Stimulated activated CD8-positive, alpha-beta memory T cell treated with anti-CD3 and anti-CD28 coated beads, Interleukin-7, amount 100 ng/mL, for 24 hours (primary cell): ENCODE measurements at places on chromosomes 1 and 21.

DNA sequence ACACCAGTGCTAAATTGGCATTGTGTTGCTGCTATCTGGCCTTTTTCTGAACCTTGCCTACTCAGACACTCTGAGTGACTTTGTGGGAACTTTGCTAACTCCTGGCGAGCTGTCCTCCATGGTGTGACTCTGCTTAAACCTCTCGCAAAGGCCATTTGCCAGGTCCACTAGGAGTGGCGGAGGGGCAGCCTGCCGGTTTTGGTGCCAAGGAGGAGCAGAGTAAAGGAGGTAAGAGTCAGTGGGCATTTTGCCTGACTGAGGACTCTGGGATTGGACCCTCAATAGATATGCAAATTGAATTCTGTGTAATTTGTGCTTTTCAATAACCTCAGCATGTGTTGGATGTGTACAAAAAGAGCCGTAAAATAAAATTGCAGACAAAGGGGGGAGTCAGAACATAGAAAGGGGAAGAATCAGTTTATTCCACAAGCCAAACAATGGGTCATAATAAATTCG is 386.6 kb upstream of the NFIA start:
- DNase-seq: no peak

DNA sequence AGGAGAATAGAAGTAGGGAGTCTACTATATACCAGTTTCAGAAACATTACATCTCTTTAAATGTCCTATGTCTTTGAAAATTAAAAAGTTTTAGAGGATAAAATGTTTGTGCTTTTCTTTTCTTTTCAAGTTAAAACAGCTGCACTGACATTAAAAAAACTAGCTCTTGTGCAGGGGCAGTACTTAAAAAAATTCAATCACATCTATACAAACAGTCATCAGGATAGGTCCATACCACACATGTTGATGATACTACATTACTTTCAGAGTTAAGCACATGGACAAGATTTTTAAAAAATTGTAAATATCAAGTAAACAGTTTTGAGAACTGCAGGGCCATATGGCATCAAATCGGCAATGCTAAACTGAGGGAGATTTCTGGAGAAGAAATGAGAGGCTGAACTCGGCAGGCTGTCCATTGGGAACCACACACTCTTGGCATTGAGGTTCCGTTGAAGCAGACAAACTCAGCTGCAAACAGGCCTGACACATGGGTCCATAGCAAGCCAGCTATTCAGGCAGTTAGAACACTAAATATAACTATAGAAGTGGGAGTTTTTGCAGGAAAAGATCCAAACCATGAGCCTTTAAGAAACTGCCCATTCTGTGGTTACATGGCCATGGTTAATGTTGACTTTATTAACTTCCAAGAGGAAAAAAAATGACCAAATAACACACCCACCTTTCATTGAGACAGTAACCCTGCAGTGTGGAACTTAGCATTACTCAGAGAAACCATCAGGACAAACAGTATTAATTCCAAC is 84.5 kb upstream of the BCL10 start:
- no peak for DNase-seq

GRCh38 chr1:204854286-204854685 is 16.4 kb upstream of the NFASC start:
- no peak for DNase-seq

GRCh38 chr1:156076609-156077429 is 5.4 kb downstream of the MEX3A start:
- DNase-seq: no peak

DNA sequence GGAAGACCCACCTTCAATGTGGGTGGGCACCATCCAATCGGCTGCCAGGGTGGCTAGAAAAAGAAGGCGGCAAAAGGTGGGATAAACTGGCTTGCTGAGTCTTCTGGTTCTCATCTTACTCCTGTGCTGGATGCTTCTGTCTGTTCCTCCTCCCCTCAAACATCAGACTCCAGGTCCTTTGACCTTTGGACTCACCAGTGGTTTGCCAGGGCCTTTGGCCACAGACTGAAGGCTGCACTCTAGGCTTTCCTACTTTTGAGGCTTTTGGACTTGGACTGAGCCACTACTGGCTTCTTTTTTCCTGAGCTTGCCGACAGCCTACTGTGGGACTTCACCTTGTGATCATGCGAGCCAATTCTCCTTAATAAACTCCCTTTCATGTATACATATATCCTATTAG is 55.9 kb downstream of the VCAM1 start:
- DNase-seq: no peak

DNA sequence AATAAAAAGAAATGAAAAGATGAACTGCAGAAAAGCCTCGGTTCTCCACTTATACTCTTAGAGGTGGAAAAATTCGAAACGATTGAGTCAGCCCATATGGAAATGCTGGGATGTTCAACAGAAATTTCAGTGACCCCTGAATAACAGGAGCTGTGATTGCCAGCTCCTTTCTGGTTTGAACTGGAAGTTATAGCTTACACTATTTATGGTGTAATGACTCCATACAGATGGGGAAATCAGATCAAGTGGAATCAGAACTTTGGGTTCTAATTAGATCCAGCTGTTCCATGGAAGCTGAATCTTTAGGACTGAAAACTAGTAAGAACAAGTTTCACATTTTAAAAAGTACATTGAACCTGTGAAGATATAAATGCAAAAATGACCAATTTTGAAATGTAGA is 569.3 kb upstream of the ZRANB2 start:
- DNase-seq: no peak

DNA sequence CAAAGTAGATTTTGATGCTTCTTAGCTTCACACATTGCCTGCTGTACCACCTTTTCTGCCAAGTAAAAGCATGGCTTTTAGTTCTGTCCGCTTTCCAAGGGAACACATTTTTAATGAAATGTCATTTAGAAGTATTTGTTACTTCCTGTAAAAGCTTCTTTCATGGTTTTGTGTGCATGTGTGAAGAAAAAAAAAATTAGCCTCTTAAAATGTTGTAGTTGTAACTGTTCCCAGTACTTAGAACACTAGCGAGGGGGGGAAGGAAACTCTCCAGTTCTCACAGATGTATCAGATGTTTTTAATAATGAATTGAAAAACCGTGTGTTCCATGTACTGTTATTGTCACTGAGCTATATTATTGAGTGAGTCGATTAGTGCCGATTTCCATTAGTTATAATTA is 568.3 kb upstream of the ADGRL2 start:
- no peak for DNase-seq

- no peak for DNase-seq
Measured at GRCh38 chr1:172494166-172494565, 38.8 kb upstream of the SUCO start.

DNA sequence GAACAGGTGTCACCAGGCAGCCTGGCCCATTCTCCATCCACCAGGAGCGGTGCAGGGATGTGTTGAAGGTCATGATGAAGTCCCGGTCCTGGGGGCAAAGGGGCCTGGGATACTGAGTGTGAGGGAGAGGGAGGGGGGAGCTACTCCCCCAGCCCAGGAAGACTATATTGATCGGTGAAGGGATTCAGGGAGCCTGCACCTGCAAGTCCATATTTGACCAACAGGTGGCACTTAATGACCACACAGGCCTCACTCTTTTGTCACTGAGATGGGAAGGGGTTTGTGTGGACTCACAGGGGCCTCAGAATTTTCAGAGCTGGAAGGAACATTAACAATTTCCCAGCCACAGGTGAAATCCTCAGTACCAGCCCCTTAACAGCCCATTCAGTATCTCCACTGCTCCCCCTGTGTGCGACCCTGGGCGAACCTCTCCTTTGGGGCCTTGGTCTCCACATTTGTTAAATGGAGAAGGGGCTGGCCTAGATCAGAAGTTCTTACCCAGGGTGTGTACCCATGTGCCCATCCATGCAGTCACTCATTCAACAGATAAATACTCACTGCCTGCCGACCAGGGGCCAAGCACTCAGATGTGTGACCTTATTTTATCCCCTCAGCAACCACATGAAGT is 55.6 kb downstream of the NKAIN1 start:
- DNase-seq: no peak

GRCh38 chr1:67440339-67440738 is 10.1 kb upstream of the SERBP1 start:
- DNase-seq: no peak

DNA sequence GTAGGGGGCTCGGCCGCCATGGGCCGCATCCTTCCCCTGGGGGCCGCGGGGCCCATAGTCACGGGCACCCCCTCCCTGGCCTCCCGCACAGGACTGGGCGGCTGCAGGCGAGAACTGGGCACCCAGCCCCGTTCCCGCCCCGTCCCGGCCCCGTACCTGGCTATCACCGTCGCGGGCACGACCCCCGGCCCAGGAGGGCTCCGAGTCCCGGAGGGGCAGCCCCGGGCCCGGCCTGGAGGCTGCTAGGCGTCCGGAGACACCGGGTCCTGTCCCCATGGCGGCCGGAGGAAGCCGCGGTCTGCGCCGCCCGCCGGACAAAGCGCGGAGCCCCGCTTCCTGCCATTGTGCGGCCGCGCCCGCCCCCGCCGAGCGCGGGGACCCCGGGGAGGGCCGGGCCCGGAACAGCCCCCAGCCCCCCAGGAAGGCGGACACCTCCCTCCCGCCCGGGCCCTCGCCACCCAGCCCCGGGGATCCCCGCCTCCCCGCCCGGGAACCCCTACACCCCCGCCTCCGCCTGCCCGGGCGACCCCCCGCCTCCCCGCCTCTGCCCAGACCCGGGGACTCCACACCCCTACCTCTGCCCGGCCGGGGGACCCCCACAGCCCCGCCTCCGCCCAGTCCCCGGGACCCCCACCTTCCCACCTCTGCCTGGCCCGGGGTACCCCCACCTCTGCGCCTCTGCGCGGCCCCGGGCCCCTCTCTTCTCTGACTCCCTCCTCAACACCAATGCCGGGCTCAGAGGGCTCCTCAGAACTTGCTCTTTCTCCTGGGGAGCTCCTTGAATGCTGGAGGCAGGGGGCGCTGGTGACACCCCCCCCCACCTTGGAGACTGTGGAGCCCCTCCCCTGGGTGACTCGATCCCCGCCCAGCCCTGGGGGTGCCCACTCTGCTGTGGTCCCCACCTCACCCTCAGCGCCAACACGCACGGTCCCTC is 6.0 kb downstream of the PLEKHG5 start:
- no peak for DNase-seq

DNA sequence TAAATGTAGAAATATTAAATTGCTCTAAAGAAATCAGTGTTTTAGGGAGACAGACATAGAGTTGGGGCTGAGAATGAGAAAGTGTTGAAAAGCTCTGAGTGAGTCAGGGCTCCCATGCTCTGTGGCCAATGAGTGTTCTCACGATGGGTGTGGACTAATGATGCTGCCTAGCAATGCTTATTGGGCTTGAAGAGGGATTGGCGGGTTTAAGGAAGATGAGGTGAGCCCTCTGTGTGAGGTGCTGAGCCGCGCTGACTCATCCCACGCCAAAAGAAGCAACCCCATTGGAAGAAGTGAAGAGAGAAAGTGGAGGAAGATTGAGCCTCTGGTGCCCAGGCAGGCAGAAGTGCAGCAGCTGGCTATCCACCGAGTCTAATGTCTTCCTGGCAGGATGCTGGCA is 65.1 kb upstream of the DPT start:
- no peak for DNase-seq

DNA sequence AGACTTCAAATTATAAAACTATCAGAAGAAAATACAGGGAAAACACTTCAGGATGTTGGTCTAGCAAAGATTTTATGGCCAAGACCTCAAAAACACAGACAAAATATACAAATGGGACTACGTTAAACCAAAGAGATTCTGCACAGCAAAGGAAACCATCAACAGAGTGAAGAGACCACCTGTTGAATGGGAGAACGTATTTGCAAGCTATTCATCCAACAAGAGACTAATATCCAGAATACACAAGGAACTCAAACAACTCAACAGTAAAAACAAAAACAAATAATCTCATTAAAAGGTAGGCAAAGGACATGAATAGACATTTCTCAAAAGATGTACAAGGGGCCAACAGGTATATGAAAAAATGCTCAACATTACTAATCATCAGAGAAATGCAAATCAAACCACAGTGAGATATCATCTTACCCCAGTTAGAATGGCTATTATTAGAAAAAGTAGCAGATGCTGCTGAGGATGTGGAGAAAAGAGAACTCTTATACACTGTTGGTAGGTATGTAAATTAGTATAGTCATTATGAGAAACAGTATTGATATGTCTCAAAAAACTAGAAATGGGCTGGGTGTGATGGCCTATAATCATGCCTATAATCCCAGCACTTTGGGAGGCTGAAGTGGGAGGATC is 112.6 kb downstream of the LRIG2 start:
- no peak for DNase-seq

GRCh38 chr1:58829866-58830265 is 46.0 kb upstream of the JUN start:
- no peak for DNase-seq

GRCh38 chr1:147762233-147763024 is 2.0 kb upstream of the GJA5 start:
- no peak for DNase-seq

- DNase-seq: no peak
Measured at GRCh38 chr1:56404561-56405030, 174.8 kb downstream of the PLPP3 start.

- DNase-seq: no peak
Measured at GRCh38 chr1:223423641-223424233, 30.5 kb downstream of the CCDC185 start.

DNA sequence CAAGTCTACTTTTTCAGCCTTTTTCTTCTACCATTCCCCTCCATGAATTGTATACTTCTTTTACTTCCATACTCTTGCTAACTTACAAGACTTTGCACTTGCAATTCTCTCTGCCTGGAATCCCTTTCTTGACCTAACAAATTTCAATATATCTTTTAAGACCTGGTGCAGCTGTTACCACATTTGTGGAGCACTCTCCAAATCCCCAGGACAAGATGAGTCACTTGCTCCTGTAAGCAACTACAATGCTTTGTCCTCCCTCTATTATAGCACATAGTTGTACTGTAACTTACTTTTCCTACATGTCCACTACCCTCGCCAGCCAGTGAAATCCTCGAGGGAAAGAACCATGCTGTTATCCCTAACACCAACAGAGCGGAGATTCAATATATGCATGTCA is 43.1 kb downstream of the WARS2 start:
- no peak for DNase-seq

DNA sequence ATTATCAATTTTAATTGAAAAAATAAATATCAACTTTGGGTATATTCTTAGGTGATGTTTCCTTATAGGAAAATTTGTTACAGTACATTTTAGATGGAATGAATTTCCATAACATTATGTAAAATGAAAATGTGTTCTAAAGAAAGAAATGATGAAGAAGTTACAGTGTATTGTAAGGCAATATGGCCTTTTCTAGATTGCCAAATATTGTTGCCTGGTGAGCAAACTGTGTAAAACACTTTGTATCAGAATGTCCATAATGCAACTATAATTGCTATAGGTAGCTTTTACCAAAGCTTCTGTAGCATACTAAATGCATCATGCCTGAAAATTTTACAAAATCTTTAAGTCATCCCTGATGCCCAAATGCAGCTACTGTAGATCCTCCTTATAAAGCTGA is 285.0 kb downstream of the LRRC7 start:
- DNase-seq: no peak

DNA sequence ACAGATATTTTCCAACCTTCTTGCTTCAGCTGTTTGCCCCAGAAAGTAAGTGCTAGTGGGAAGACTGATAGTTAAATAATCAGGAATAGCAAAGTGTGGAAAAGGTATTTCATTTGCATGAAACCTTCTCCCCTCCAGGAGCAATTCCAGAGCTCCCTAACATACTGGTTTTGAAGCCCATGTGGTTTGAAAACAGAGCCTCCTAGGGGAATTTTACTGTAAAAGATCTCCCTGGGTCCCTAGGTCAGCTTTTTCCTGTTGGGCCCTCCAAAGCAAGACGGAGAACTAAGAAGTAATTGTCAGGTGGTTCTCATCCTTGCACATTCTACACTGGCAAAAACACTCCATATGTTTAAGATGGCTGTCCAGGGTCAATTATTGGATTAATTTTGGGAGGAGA is 218.7 kb upstream of the FOXD3 start:
- DNase-seq: no peak

- DNase-seq: no peak
Measured at GRCh38 chr1:153072806-153073726, 1.7 kb upstream of the SPRR2B start.
